ENCODE measurements at places on chromosomes 7 and 10.

DNA sequence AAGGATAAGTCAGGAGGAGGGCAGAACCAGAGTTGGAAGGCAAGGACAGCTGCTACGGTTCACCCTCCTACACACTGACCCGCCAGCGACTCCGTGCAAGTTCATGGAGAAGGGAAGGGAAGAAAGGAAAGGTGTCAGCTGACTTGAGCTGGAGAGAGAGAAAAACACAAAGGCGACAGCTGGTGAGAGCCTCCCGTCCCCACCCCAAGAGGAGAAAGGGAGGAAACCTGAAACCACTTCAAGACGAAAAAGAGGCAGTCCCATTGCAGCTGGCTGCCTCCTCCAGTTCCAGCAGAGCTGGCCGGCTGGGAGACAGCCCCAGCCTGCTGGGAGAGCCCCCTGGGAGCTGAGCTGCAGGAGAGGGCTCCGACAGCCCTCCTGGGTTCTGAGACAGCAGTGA is 75.2 kb downstream of the PARD3 start:
- peak; percentile 87 for DNase-seq

- DNase-seq, result no peak
These were observed 60.8 kb downstream of the GDI2 start for GRCh38 chr10:5752301-5752871.

GRCh38 chr7:151062399-151063211 is 3.2 kb downstream of the SLC4A2 start:
- peak; percentile 65 for DNase-seq

GRCh38 chr7:48350515-48350914 is 179.3 kb downstream of the ABCA13 start:
- no peak for DNase-seq

DNA sequence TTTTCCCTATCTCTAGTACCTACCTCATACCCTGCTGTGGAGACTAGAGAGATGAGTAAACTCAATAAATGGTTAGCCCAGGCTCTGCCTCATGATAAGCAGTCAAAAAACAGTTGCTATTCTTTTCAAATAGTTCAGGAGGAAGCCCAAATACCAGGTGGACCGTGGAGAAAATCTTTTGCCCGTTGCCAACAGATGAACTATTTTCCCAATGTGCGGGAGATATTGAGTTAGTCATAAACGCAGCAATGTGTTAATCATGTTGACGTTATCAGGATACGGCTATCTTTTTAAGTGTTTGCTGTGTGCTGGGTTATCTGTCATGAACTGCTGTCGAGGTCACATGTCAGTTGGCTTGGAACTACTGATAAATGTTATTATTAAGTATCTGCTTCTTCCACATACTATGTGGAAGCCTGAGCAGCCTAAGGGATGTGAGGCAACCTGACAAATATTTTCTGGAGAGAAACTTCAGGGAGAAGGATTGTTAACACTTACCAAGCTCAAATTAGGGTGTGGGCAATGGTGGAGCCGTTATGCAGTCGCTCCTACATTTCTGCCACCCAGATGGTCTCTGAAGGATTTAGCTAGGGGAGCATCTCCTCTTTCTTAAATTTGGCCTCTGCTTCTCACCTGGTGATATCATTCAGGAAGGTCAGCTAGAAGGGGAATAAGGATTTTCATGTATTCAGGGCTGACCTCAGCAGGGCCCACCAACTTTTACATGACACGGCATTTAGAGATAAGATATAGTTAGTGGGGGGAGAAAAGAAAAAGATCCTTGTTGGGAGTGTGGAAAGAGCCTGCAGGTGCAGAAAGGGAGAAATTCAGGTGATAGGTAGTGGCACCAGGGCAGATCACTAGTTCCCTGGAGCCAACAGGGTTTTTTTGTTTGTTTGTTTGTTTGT is 33.5 kb upstream of the SLC26A3 start:
- no peak for DNase-seq

- DNase-seq, result peak; percentile 76
These were observed 51.1 kb downstream of the CPEB3 start for GRCh38 chr10:92239600-92240288.

DNA sequence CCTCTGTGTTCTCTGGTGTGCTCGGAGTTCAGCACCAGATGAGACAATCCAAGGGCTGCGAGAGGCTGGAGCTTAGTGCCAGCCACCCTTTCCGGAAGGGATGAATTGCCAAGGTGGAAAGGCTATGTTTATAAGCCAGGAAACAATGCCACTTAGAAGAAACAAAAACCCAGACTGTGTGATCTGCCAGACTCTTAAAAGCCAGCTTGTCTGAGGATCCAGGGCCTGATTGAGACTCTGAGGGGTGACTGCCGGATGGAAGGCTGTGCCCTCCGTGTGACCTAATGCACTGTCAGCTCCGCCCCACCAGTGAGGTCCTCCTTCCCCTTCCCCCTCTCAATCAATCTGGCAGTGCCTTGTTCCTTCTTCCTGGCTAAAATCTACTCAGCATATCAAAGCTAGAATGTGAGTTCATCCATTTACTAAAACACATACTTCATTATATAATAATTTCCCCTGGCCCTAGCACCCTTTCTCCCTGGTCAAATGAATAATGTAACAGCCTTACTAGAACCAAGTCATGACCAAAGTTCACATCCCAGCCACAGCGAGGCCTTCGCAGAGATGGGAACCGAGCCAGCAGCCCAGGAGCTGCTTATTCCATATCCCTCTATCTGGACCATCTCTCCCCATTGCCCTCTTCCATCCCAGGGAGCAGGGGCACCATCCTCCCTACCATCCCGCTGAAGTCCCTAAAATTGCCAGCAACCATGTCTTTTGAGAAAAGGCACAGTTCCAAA is 25.5 kb downstream of the FAM107B start:
- no peak for DNase-seq

DNA sequence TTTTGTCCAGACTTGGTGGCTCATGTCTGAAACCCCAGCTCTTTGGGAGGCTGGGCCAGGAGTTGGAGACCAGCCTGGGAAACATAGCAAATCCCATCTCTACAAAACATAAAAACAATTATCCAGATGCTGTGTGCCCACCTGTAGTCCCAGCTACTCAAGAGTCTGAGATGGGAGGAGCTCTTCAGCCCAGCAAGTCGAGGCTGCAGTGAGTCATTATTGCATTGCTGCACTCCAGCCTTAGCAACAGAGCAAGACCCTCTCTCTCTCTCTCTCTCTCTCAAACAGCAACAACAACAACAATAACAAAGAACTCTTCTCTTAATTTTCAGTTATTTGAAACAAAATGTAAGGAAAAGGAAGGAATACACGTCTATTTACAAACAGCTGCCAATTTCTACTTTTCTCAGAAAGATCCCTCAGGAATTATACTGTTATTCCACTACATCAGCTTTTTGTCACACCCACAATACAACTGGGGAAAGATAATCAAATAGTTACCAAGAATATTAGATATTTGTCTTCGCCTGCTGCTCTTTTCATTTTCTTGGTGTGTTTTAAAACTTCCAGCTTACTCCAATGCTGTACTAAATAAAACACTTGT is 5.1 kb upstream of the TSPAN12 start:
- DNase-seq, result no peak

- DNase-seq, result no peak
These were observed 159.4 kb upstream of the CDK1 start for GRCh38 chr10:60618861-60619260.

GRCh38 chr10:30037620-30038336 is 21.6 kb downstream of the JCAD start:
- no peak for DNase-seq

DNA sequence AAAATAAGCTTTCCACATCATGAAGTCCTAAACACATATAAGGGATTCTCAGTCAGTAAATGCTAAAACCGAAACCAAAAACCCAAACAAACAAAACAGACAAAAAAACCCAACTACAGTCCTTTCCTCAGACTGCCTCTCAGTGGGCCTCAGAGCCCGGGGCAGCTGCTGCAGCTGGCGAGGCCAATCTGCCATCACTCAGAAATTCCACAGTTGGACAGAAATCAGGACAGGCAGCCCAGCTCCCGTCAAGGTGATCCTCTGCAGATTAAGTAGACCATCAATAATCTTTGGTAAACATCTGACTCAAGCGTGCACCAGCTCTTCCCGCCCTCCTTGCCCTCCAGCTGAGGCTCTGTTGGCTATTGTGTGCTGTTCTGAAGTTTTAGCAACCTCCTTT is 142.2 kb downstream of the ATXN7L1 start:
- peak; percentile 15 for DNase-seq

DNA sequence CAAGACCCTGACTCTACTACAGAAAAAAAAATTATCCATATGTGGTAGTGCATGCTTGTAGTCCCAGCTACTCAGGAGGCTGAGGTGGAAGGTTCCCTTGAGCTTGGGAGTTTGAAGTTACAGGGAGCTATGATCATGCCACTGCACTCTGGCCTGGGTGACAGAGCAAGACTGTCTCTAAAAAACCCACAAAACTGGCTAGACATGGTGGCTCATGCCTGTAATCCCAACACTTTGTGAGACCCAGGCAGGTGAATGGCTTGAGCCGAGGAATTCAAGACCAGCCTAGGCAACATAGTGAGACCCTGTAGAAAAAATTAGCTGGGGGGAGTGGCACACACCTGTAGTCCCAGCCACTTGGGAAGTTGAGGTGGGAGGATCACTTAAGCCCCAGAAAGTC is 32.9 kb upstream of the CHST3 start:
- DNase-seq, result no peak

All from adipocyte (in vitro differentiated cells).